Upper lobe of right lung (tissue), 1 donor: ENCODE measurements at places on chromosomes 5 and 9.

DNA sequence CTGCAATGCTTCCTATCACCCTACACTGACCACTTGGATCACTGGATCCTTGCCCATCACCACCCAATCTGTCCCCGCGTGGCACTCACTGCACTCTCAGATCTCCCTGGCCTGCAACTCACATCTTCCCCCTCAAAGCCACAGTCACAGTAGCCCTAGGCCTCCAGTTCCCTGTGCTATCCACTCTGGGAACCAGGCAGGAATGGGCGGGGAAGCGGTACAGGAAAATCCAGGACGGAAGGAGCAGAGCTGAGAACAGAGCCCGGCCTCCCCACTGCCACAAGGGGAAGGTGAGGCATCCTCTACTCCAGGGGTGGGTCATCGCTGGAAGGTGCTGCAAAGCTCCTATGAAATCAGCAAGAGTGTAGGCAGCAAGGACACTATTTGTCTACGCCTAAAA lies 102.6 kb downstream of the ESM1 start:
- H3K27me3 ChIP-seq, result peaks cover 14% of the 10 kb centered on the region
- no peak for DNase-seq
- H3K27ac ChIP-seq, result no peak overlapping the region
- H3K4me1 ChIP-seq, result no peaks in the 10 kb centered on the region

- H3K4me3 ChIP-seq, result no peak overlapping the region
- H3K4me1 ChIP-seq, result no peaks in the 10 kb centered on the region
- peak; percentile 79 for DNase-seq
- H3K27ac ChIP-seq, result no peak overlapping the region
- no peaks in the 10 kb centered on the region for H3K36me3 ChIP-seq
- no peaks in the 10 kb centered on the region for H3K27me3 ChIP-seq
These were observed 54.8 kb downstream of the CAMK4 start for GRCh38 chr5:111278858-111279504.

GRCh38 chr5:16894236-16895057 lies 41.6 kb downstream of the MYO10 start:
- no peaks in the 10 kb centered on the region for H3K36me3 ChIP-seq
- H3K27ac ChIP-seq, result no peak overlapping the region
- no peak for DNase-seq
- no peaks in the 10 kb centered on the region for H3K27me3 ChIP-seq
- peaks cover 44% of the 10 kb centered on the region for H3K4me1 ChIP-seq

DNA sequence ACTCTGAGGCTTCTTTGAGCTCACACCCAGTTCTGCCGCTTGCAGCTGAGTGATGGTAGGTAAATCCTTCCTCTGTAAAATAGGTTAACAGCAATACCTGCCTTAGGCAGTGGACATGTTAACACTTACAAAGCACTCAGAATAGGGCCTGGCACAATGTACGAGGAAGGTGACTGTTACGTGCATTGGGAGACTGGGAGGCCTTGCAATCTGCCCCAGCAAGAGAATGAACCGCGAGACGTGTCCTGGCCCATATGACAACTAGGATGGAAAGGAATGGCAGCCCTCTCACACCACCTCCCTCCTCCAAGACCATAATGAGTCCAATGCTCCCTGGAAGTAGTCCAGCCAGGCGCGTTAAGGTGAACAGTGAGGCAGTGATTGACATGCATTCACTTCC lies 23.1 kb upstream of the AKNA start:
- H3K27me3 ChIP-seq, result no peaks in the 10 kb centered on the region
- H3K27ac ChIP-seq, result no peak overlapping the region
- no peaks in the 10 kb centered on the region for H3K4me1 ChIP-seq
- no peak for DNase-seq
- H3K4me3 ChIP-seq, result no peak overlapping the region

GRCh38 chr5:157350939-157351801 lies 85.2 kb downstream of the CYFIP2 start:
- H3K4me1 ChIP-seq, result no peaks in the 10 kb centered on the region
- H3K4me3 ChIP-seq, result no peak overlapping the region
- H3K27ac ChIP-seq, result no peak overlapping the region
- no peaks in the 10 kb centered on the region for H3K27me3 ChIP-seq
- no peaks in the 10 kb centered on the region for H3K36me3 ChIP-seq

DNA sequence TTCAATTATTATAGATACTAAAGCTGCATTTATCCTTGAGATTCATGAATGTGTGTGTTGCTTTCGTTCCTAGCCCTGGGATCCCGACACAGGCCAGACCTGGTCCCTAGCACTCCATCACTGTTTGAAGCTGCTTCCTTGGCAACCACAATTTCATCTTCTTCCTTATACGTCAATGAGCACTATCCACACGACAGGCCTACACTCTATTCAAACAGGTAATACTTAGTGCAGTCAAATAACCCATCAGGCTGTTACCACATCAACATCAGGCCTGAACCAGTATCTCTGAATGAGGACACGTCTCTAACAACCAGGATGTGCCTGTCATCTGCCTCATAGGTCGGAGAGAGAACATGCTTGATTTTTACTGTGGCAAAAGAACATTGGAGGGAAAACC lies 73.3 kb downstream of the PRKACG start:
- H3K36me3 ChIP-seq, result peaks cover 13% of the 10 kb centered on the region
- H3K4me1 ChIP-seq, result no peaks in the 10 kb centered on the region
- DNase-seq, result no peak
- H3K4me3 ChIP-seq, result no peak overlapping the region
- H3K27ac ChIP-seq, result no peak overlapping the region
- H3K27me3 ChIP-seq, result no peaks in the 10 kb centered on the region

DNA sequence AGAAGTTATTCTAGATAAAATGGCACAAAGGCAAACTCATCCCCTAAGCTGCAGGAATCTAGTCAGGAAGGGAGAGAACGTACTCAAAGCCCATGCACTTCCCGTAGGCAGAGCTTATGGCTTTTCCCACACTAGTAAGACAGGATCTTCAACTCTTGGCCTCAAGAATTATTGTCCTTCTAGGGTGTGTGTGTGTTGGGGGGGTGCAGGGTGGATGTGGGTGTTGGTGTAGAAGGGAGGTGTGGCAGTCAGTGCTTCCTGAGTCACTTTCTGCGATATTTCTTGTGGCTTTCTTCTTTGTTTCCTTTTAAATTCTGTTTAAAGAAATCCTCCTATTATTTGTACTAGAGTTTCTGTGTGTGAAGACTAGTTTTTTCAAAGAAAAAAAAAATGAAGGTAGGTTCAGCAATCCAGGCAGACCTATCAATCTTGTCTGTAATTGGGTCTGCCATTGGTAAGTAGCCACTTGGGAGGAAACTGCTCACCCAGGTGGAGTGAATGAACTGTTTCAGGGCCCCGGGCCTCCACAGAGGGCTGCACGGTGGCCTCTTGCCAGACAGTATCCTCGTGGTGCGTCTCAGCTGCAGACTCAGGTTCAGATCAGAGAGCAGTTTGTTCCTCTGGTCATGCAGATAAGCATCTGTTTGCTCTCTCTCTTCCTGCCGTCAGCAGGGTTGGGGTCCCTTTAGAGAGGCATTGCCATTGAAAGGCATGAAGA lies 131.9 kb downstream of the NPR3 start:
- H3K27ac ChIP-seq, result no peak overlapping the region
- H3K4me1 ChIP-seq, result no peaks in the 10 kb centered on the region
- no peaks in the 10 kb centered on the region for H3K36me3 ChIP-seq

- peak overlapping the region; percentile 73 for H3K27ac ChIP-seq
- peaks cover 29% of the 10 kb centered on the region for H3K4me1 ChIP-seq
- H3K36me3 ChIP-seq, result no peaks in the 10 kb centered on the region
- H3K27me3 ChIP-seq, result no peaks in the 10 kb centered on the region
These were observed 20.2 kb downstream of the SIL1 start for GRCh38 chr5:139177809-139178588.

GRCh38 chr5:105150323-105150722 lies 1587.7 kb upstream of the NUDT12 start:
- no peak overlapping the region for H3K27ac ChIP-seq
- H3K4me3 ChIP-seq, result no peak overlapping the region
- no peaks in the 10 kb centered on the region for H3K27me3 ChIP-seq
- H3K36me3 ChIP-seq, result no peaks in the 10 kb centered on the region
- H3K4me1 ChIP-seq, result no peaks in the 10 kb centered on the region
- DNase-seq, result no peak

DNA sequence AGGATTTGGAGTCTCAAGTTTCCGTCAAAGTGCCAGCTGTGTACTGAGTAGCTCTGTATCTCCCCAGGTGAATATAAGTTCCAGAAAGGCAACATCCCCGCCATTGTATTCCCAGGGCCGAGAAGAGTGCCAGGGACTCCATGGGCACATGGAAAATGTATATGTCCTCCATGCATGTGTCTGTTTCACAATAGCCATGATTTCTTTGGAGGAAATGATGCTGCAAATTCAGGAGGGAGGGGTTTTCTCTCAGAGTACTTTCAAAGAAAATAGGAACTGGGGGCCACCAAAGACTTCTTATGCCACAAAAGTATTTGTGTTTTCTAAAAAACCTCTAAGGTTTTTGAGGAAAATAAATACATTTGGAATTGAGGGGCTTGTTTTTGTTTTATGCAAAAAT lies 524.6 kb downstream of the BNC2 start:
- H3K36me3 ChIP-seq, result no peaks in the 10 kb centered on the region
- H3K4me3 ChIP-seq, result no peak overlapping the region
- H3K27me3 ChIP-seq, result no peaks in the 10 kb centered on the region
- no peaks in the 10 kb centered on the region for H3K4me1 ChIP-seq
- H3K27ac ChIP-seq, result no peak overlapping the region

- DNase-seq, result no peak
- no peaks in the 10 kb centered on the region for H3K36me3 ChIP-seq
- H3K27me3 ChIP-seq, result no peaks in the 10 kb centered on the region
- H3K4me3 ChIP-seq, result no peak overlapping the region
These were observed 66.8 kb downstream of the PLPP1 start for GRCh38 chr5:55467862-55468551.

- no peaks in the 10 kb centered on the region for H3K4me1 ChIP-seq
- DNase-seq, result no peak
- H3K36me3 ChIP-seq, result no peaks in the 10 kb centered on the region
- H3K4me3 ChIP-seq, result no peak overlapping the region
- H3K27ac ChIP-seq, result no peak overlapping the region
- H3K27me3 ChIP-seq, result no peaks in the 10 kb centered on the region
These were observed 294.0 kb downstream of the ZNF608 start for GRCh38 chr5:124452412-124452811.

GRCh38 chr5:10600626-10601245 lies 36.9 kb downstream of the ANKRD33B start:
- no peak overlapping the region for H3K4me3 ChIP-seq
- no peak overlapping the region for H3K27ac ChIP-seq
- H3K27me3 ChIP-seq, result no peaks in the 10 kb centered on the region
- no peak for DNase-seq

GRCh38 chr9:111414406-111414805 lies 69.8 kb downstream of the ECPAS start:
- H3K4me3 ChIP-seq, result no peak overlapping the region
- H3K27me3 ChIP-seq, result no peaks in the 10 kb centered on the region

- H3K36me3 ChIP-seq, result no peaks in the 10 kb centered on the region
- peaks cover 11% of the 10 kb centered on the region for H3K27me3 ChIP-seq
- no peaks in the 10 kb centered on the region for H3K4me1 ChIP-seq
- no peak overlapping the region for H3K27ac ChIP-seq
These were observed 117.5 kb downstream of the IRX2 start for GRCh38 chr5:2633992-2634391.

DNA sequence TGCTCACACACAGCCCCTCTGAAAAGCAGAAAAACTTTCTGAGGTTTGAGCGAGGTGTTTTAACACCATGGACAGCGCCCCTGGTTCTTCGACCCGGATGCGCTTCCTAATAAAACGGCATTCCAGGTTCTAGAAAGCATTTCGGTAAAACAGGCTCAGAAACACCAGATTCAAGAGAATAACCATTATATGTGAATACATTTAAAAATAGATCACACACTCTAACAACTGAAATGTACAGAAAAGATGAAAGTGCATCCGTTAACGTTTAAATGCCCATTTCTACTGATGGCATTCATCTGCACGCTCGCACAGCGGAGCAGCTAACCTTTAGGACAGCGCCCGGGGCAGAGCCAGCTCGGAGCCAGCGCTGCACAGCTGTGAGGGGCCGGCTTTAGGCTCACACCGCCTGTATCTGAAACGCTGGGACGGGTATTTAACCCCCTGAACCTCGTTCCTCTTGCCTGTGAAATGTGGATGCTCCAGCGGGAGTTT lies 26.3 kb upstream of the TENT4A start:
- H3K36me3 ChIP-seq, result no peaks in the 10 kb centered on the region
- peaks cover 3% of the 10 kb centered on the region for H3K4me1 ChIP-seq
- no peaks in the 10 kb centered on the region for H3K27me3 ChIP-seq

GRCh38 chr9:29511680-29512079 lies 1938.4 kb upstream of the C9orf72 start:
- no peaks in the 10 kb centered on the region for H3K4me1 ChIP-seq
- no peak overlapping the region for H3K4me3 ChIP-seq
- no peaks in the 10 kb centered on the region for H3K36me3 ChIP-seq

DNA sequence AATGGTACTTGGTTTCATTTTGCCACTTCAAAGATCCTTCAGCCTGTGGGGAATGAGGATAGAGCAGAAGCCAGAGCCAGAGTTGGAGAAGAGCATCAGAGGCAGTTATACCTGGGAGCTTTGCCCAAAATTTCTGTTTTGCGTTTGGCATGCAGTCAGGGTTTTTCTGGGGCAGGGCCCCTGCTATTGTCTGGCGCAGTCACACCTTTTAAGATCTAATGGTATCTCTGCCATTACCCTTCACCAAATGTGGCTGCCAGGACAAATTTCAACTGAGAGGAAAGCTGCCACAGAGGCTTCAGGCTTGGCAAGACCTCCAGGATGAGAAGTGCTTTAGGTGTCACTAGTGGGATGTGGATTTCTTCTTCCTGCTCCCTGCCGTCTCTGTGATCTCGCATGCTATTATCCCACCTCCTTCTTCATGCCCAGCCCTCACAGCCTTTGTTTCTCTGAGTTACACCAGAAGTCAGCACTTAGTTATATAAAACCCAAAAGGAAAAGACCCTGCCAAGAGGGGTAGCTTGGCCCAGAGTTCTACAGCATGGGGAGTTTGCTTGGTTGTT lies 357.0 kb downstream of the TLE4 start:
- H3K4me3 ChIP-seq, result no peak overlapping the region
- H3K4me1 ChIP-seq, result no peaks in the 10 kb centered on the region
- no peaks in the 10 kb centered on the region for H3K27me3 ChIP-seq
- H3K36me3 ChIP-seq, result no peaks in the 10 kb centered on the region
- no peak overlapping the region for H3K27ac ChIP-seq

DNA sequence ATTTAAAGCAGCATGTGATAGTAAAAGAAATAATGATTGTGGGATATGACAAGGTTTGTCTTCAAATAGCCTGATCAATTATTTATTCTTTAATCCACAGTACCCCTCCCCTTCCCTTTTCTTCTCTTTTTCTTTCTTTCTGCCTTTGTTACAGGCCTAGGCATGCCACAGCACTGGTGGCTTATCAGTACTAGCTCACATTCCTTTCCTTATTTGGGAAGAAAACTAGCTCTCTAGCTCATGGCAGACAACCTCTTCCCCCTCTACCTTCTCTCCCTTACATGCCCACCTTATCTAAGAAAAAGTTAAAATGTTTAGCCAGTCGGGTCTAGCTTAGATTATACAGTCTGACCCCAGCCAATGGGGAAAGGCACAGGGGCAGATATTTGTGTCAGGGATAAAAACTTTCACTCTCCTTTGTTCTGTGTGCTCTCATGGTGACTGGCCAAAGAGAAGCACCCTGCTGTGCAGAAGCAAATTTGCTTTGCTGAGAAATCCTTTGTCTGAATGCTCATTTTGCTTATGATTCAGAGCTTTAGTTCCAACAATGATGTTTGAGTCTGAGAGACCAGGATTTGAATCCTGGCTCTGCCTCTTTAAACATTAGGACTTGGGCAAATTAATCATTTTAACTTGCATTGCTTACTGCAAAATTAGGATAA lies 75.8 kb upstream of the CDH12 start:
- no peaks in the 10 kb centered on the region for H3K4me1 ChIP-seq
- H3K36me3 ChIP-seq, result no peaks in the 10 kb centered on the region
- H3K27me3 ChIP-seq, result no peaks in the 10 kb centered on the region
- no peak overlapping the region for H3K4me3 ChIP-seq
